Stimulated activated CD8-positive, alpha-beta memory T cell treated with anti-CD3 and anti-CD28 coated beads, Interleukin-15, amount 100 ng/mL, for 1 hour (primary cell): ENCODE measurements at places on chromosomes 16 and 17.

DNA sequence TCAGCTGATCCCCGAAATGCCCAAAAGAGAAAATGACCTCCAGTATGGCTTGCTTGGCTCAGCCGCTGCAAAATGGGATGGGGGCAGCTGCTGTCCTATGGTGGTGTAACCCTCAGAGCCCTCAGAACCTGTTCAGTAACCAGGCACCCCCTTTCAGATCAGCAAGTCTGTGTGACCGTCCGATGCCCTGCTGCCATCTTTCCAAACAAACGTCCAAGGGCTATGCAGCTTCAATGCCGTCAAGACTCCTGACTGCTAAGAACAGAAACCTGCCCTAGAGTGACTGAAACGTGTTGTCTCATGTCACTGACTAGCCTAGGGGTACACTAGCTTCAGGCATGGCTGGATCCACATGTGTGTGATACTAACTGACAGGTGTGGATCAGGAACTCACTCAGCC lies 70.4 kb downstream of the GNAO1 start:
- no peak for DNase-seq

- DNase-seq = no peak
Observed at GRCh38 chr16:59540621-59541020, 806.5 kb upstream of the GOT2 start.

DNA sequence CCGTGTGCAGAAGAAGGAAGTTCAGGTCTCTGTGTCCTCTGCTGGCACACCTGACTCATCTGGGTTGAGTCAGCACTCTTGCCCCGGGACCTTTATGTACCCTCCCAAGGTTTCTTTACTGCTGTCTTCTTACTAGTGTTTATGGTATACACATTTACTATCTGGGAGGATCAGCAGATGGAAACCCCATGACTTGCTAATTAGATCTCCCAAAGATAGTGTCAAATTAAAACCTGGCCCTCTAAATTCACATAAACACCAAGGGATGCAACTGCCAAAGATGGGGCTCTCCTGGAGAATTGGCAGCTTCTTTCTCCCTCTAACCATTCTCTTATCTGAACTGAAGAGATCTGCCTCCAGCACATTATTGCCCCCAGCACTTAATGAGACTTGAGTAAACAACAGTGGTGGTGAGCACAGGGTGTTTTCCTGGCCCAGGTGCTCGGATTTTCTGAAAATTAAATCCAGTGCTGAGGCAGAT lies 718.1 kb upstream of the SOX9 start:
- no peak for DNase-seq

DNA sequence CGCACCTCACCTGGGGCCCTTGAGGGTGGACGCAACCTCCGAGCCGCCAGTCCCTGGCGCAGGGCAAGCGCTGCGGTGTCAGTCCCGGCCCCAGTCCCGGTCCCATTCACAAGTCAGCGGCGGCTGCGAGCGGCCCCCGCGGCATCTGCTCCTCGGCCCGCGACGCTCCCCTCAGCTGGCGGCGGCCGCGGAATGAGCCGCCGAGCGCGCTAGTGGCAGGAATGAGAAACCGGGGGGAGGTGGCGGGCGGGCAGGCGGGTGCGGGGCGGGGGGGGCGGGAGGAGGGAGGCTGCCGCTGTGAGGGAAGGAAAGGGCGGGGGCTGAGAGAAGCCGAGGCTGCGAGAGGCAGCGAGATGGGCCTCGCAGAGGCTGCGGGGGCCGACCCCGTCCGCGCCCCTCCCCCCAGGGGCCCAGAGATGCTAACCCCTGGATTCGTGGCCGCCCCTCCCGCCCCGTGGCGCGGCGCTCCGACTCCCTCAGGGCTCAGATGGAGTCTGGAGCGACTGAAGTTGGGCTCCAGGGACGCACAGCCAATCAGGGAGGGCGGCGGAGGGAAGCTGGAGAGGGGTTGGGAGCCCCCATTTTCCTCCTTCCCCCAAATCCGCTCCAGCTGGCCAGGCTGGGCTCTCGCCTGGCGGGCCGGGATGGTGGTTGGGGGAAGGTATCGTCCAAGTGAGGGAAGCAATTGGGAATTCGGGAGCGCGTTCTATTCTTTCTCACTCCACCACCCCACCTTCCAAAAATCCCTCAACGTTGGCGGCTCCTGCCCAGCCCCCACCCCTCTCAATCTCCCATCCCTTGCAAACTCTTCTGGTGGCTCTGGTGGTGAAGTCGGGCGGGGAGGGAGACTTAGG lies at the start of gene CDH11:
Gene CDH11, minus strand, starts transcription at position 194 of the 854 bp plus-strand sequence. CDS start 117,194 bp downstream, outside the sequence.
- DNase-seq = no peak

- DNase-seq = no peak
Observed at GRCh38 chr17:64706224-64707049, 44.3 kb upstream of the SMURF2 start.

GRCh38 chr17:82155606-82156005 lies 57.0 kb downstream of the CCDC57 start:
- no peak for DNase-seq

DNA sequence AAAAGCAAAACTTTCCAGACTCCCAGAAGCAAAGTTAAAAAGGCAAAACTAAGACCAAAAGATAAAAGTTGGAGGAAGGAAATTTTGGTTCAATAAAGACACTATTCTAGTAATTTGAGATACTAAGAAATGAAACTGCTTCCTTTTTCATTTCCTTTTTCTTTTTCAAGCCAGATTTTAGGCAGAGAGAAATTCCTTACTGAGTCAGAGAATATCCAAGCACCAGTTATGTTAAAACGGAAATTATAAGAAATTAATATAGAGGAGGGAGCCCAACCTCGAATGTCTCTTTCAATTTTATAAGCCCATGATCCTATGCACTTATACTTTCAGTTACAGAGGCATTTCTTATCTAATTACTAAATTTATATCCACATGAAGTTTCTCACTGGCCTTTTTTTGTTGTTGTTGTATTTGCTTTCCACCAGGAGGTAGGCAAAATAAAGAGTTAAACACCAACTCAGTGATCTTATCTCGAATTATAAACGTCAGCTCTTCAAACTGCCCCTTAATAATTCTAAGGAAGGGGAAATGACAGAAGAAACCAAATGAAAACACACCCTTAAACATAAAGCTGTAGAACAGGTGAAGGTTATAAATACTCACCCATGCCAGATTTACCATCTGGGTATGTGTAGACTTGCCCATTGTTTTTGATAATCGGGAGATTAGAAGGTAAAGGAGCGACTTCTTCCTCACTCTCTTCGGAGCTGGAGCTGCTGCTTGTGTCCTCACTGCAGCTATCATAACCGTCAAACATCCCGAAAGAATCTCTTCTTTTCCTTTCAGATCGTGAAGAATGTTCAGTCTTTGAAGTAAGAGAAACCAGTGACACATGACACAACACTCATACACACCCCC lies 35.2 kb downstream of the MBTD1 start:
- DNase-seq = no peak

DNA sequence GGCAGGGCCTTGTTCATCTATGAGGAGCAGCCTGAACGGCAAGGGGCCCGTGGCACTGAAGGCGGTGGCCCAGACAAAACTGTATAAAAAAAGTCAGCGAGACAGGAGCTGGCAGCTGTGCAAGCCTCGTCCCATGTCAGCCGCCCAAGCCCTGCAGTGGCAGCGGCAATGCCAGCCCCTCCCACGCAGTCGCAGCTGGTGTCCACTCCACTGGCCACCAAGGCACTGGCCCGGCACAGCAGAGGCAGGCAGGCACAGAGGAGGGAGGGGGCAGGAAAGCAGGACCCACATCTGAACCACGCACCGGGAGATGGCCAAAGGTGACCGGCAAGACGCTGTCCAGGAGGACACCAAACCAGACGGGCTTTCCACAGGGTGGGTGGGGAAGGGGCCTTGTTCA lies 15.9 kb upstream of the C16orf95 start:
- DNase-seq = no peak

GRCh38 chr17:61203671-61204131 lies 195.9 kb upstream of the TBX2 start:
- DNase-seq = no peak

- DNase-seq = no peak
Observed at GRCh38 chr16:88680554-88681083, 5.7 kb downstream of the SNAI3 start.

DNA sequence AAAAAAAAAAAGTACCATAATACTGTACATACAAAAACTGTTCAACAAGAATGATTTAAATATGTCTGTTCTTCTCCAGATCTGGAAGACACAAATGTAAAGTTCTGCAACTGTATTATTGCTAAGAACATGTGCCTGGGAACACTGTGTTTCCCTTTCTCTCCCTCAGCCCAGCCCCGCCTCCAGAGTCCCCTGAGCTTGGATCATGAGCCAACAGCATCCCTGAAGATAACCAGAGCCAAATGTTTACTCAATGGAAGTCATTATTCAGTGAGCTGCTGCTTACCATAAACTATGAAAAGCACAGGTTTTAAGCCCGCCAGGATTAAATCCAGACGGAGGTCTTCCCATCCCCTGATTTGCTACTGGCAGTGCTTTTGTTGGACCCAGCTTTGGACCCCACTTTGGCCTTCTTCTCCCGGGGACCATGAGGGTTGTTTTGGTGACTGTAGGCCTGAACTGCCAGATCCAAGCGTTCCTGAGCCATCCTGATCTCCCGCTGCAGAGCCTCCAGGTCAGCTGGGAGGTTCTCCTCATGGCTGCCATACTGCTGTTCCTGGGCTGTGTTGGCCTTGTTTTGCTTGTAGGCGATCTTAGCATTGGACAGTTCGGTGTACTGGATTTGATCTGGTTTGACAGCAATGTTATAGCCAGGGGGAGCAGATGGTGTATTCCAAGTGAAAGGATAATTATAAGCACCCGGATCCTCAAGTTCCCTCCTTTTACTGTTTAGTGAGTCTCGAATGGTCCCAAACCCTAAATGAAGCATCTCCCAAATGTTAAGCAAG lies 25.6 kb downstream of the GJC1 start:
- DNase-seq = no peak

DNA sequence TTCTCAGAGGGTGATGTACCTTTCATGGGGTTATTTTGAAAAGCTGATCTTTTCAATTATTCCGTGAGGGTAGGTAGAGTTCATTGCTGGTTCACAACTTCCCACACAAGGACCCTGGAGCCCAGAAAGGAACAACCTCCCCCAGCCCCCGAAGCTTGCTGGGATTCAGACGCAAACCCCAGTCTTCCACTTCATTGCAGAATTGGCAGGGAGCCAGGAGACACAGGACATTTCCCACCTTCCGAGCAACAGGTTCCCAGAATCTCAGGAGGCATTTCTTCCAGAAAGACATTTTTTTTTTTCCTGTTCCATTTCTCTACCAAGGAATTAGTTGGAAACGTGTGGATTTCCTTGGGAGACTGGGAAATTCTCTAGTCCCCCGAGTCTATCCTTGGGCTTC lies 106.1 kb downstream of the GP2 start:
- DNase-seq = no peak

- DNase-seq = no peak
Observed at GRCh38 chr16:17389384-17389783, 81.4 kb downstream of the XYLT1 start.

- DNase-seq = no peak
Observed at GRCh38 chr17:78967782-78968362, 11.9 kb downstream of the LGALS3BP start.

DNA sequence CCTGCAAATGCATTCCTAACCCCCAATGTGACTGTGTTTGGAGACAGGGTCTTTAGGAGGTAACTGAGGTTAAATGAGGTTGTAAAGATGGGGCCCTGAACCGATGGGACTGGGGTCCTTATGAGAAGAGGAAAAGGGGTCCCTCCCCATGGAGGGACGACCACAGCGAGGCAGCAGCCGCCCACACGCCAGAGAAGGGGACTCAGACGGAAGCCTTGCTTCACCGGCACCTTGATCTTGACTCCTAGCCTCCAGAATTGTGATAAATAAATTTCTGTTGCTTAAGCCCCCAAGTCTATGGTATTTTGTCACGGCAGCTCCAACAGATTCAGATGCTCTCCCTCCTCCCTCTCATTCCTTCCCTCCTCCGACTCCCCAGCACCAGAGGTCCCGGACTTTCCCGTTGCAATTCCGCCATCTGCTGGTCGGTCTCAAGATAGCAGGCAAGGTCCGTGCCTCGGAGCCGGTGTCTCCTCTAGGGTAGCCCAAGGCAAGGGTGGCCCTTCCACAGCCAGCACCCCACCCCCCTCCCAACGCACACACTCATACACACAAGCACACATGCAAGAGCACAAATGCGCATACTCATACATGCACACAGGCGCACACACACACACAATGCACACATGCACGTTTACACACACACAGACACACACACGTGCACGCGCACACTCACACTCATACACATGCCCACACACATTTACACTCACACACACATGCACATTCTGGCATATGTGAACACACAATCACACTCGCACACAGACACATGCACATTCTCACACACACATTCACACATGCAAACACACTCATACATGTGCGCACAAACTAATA lies 23.1 kb upstream of the C16orf78 start:
- no peak for DNase-seq

- no peak for DNase-seq
Observed at GRCh38 chr17:44235583-44235936, 16.1 kb upstream of the UBTF start.

DNA sequence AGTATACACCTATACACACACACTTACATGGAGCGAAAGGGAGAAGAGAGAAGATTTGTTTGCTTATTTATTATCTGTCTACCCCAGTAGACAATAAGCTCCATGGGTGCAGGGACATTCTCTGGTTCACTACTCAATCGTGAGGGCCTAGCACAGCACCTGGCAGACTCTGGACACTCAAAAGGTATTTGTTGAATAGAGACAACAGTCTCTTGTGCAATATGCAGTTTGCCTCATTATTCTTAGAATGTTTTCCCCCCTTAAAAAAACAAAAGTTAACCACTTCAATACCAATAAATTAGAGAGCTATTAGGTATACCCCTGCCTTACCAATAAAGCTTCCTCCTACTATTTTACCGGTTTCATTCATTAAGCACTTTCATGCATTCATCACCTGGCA lies 2.0 kb downstream of the AKAP10 start:
- DNase-seq = no peak

GRCh38 chr17:65515512-65515911 lies 45.9 kb downstream of the AXIN2 start:
- DNase-seq = no peak

GRCh38 chr16:75027520-75028300 lies 28.9 kb downstream of the ZNRF1 start:
- DNase-seq = no peak

DNA sequence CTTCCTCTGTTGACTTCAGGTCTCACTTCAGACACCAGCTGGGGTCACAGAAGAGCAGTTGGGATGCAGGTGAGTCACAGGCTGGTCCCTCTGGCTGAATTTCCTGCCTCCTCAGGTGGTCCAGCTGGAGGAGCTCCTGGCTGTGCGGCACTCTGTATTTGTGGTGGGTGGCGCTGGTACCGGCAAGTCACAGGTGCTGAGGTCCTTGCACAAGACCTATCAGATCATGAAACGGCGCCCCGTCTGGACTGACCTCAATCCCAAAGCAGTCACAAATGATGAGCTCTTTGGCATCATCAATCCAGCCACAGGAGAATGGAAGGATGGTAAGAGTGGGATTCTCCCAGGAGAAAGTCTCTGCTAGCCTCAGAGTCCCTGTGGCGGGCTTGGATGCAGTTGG lies 149.2 kb downstream of the DNAH9 start:
- no peak for DNase-seq

DNA sequence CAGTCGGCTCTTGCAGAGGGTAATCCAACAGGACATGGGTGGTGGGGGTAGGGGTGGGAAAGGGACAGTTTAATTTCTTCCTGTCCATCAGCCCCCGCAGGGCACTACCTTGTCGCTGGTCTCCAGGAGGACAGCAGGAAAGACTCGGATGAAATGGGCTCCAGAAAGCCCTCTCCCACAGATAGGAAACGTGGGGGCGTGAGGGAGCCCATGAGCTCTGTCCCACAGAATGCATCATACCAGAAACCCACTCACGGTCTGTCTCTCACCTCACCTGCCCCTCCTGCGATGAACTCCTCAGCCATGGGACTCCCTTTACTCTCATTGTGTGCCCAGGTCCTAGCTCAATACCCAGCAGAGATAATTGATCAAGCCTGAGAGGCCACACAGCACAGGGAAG lies 240.1 kb downstream of the GSG1L start:
- DNase-seq = no peak
